ENCODE measurements at places on chromosomes 12 and 14.

- peak; percentile 54 for DNase-seq
Measured at GRCh38 chr14:69152181-69152901, 578 bp downstream of the DCAF5 start.

GRCh38 chr12:31822761-31823160 is 93.9 kb upstream of the AMN1 start:
- DNase-seq, result no peak

DNA sequence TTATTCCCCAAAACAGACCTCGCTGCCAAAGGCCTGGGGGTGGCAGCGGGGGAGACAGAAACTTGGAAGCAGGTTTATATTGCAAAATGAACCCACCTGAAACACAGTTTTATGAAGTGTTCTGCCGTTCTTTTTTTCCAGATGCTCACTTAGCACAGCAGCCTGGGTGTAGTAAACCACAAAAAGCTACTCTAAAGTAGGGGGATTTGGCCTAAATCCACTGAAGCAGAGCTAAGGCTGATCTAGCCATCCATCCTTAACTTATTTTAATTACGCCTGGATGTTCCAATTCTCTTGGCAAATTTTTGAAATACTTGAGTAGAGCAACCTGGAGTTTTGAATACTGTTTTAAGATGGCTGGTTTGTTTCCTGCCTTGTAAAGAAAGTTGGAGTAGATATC is 121.2 kb downstream of the GPR135 start:
- DNase-seq, result no peak

DNA sequence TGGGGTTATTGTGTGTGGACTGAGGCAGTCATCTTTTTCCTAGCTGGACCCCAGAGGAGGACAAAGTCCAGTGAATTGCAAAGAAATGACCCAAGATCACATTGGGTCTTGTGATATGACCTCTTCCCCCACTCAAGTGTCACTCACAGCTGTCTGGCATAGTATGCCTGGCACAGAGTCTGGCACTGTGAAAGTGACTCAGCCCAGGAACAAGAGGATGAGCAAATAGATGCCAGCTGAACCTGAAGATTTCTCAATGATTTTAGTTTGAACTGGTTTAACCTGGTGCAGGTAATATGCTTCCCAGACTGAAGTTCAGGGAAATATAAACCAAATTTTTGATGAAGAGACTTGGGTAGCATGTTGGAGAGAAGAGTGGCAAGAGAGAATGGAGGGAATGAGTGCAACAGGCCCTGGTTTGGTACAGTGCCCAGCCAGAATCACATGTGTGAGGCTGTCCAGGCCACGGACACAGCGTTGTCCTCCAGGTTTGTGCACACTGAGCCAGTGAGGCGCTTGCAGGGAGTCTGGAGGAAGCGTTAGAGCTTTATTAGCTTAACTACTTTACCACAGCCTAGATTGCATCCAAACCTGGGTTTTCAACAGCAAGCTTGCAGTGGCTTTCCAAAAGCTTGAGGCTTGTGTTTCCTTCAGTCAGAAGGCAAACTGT is 332.9 kb downstream of the NUAK1 start:
- no peak for DNase-seq

DNA sequence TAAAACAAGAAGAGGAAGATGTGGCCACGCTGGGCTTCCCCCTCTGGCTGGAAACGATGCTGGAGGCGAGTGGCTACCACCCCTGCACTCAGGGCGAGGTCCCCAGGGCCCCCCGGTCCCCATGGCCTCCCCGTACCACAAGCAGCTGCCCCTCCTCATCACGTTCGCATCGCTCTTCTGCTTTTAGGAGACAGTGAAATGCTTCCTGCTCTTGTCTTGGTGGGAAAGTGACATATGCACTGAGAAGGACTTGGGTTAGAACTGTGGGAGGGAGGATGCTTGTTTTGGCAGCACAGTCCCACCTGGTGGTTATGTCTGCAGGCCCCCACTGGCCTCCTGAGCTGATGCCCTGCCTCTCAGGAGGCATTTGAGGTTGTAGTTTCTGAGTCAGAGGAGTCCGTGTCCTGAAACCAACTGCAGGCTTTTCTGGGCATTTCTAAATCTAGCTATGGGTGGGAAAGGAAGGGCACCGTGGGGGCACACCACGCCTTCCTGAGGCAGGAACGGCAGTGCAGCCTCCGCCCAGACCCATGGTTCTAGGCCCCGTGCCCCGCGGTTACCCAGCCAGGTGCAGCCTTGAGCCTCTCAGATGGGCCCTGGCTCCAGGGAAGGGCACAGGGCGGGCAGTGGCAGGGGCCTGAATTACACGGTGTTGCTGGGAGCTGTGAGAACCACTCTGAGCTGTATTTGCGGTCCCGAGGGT is 139.3 kb downstream of the ADGRD1 start:
- no peak for DNase-seq

DNA sequence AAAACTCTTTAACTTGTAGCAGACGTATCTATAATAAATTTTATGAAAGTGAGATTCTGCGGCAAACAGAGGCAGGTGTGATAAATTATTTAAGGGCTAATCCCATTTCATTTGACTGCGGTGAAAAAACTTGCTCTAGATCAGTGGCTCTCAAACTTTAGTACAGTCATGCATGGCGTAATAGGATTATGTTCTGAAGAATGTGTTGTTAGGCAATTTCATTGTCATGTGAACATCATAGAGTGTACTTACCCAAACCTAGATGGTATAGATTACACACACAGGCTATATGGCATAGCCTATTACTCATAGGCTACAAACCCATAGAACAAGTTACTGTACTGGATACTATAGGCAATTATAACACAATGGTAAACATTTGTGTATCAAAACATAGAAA is 83.7 kb downstream of the HEATR5A start:
- DNase-seq, result peak; percentile 7

DNA sequence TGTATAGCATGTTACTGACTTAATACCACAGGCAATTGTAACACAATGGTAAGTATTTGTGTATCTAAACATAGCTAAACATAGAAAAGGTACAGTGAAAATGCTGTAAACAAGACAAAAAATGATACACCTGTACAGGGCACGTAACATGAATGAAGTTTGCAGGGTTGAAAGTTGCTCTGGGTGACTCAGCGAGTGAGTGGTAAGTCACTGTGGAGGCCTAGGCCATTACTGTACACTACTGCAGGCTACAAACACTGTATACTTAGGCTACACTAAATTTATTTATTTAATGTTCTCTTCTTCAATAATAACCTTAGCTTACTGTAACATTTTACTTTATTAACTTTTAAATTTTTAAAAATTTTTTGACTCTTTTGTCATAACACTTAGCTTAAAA is 158.4 kb downstream of the IPO8 start:
- no peak for DNase-seq

- no peak for DNase-seq
Measured at GRCh38 chr12:108697905-108698304, 33.4 kb downstream of the CORO1C start.

- DNase-seq, result no peak
Measured at GRCh38 chr12:92021666-92022035, 124.0 kb downstream of the BTG1 start.

DNA sequence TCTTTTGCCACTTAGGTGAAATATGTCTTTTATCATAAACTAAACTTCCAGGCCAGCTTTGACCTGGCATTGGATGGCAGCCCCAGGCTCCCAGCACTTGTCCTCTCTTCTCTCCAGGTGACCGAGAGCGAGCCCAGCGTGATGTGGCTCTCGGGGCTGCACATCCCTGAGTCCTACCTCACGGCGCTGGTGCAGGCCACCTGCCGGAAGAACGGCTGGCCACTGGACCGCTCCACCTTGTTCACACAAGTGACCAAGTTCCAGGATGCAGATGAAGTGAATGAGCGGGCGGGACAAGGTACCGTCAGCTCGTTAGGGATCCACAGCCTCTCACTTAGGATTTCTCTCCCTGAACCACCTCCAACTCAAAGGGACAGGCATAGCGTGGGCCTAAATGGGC is 39.4 kb downstream of the CCDC92 start:
- no peak for DNase-seq

GRCh38 chr12:94416613-94417012 is 43.1 kb downstream of the CEP83 start:
- no peak for DNase-seq

GRCh38 chr14:102140027-102140749 is 491 bp downstream of the WDR20 start:
- DNase-seq, result peak; percentile 24

GRCh38 chr12:128682548-128683275 is 141.0 kb downstream of the SLC15A4 start:
- no peak for DNase-seq

- no peak for DNase-seq
Measured at GRCh38 chr12:118685983-118686607, 295.2 kb upstream of the SRRM4 start.

GRCh38 chr12:100940503-100940902 is 145.9 kb downstream of the ANO4 start:
- no peak for DNase-seq

- no peak for DNase-seq
Measured at GRCh38 chr12:32497864-32498263, 98.5 kb downstream of the FGD4 start.

- no peak for DNase-seq
Measured at GRCh38 chr14:102629011-102629444, 36.6 kb downstream of the RCOR1 start.
